ENCODE measurements at places on chromosomes 1 and 21. TPM values are rescaled to one million over a fixed set of nuclear protein-coding genes. Genes with fewer than 3 reads are reported as not detected.

The LGR6 gene
- 0.05 TPM for total RNA-seq

The LMX1A gene
- total RNA-seq = not detected

The ITSN1 gene
- total RNA-seq = 28.5 TPM

The SLAMF9 gene
- not detected for total RNA-seq

The AADACL3 gene
- not detected for total RNA-seq

The ZNF683 gene
- not detected for total RNA-seq
